ENCODE measurements at places on chromosomes 3 and 15. TPM values are rescaled to one million over a fixed set of nuclear protein-coding genes. Genes with fewer than 3 reads are reported as not detected.

DAZL gene
- not detected for total RNA-seq

EPHB1 gene
- total RNA-seq, result 0.32 TPM

DOCK3 gene
- total RNA-seq, result under 0.01 TPM

GRCh38 chr15:66097151-66098021 lies 156.2 kb downstream of the MEGF11 start:
- no peak for DNase-seq

- DNase-seq, result peak; percentile 87
Measured at GRCh38 chr15:29805043-29805707, 17.1 kb downstream of the TJP1 start.

- DNase-seq, result no peak
Measured at GRCh38 chr3:114857299-114857701, 289.8 kb downstream of the ZBTB20 start.

DNA sequence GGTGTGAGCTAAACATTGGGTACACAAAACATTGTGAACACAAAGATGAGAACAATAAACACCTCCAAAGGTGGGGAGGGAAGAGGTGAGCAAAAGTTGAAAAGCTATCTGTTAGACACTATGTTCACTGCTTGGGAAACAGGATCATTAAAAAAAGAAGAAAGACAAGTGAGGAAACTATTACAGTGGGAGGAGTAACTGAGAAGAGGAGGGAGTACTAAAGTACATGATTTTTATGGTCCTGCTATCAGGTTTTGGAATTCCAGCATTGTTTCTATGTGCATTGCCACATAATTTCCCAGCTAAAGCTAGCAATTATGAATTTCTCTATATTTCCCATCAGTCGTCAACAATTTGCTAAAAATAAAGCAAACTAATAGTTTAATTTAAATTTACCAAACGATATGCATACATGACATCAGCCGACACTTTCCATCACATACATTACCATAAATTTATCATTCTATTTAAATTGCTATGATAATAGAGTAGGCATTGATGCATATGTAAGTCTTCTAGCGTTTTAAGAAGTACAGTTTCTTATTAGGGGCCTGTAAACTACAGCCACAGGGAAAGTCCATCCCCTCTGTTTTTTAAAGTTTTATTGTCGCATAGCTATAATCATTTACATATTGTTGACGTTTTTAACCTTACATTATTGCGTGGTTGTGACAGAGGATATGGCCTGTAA lies 221.8 kb downstream of the CHL1 start:
- DNase-seq, result no peak
